ENCODE measurements at places on chromosomes 13 and 19.

DNA sequence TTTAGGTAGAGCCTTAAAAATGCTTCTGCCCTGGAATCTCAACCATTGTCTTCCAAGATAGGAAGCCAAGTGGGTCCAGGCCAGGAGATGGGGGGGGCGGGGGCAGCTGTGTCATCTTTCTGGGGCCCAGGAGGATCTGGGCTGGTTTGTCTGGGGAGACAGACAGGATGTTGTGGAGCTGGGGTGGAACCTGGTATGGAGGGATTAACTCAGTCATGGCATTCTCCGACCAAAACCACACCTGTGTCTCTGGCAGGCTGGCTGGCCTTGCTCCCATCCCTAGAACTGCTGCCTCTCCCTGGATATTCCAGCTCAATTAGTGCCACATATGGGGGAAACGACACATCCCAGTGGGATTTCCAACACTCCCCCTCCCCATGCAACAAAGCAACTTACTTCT lies 2.7 kb upstream of the MAP2K7 start:
- peaks cover 29% of the 10 kb centered on the region for H3K4me1 ChIP-seq
- H3K27ac ChIP-seq = no peak overlapping the region
- H3K27me3 ChIP-seq = peaks cover 5% of the 10 kb centered on the region
- H3K4me3 ChIP-seq = no peak overlapping the region
- H3K36me3 ChIP-seq = peaks cover 14% of the 10 kb centered on the region

GRCh38 chr13:21232196-21232595 lies 55.7 kb downstream of the MRPL57 start:
- H3K27me3 ChIP-seq = peaks cover 2% of the 10 kb centered on the region
- no peak overlapping the region for H3K27ac ChIP-seq
- no peaks in the 10 kb centered on the region for H3K4me1 ChIP-seq
- no peak overlapping the region for H3K4me3 ChIP-seq

DNA sequence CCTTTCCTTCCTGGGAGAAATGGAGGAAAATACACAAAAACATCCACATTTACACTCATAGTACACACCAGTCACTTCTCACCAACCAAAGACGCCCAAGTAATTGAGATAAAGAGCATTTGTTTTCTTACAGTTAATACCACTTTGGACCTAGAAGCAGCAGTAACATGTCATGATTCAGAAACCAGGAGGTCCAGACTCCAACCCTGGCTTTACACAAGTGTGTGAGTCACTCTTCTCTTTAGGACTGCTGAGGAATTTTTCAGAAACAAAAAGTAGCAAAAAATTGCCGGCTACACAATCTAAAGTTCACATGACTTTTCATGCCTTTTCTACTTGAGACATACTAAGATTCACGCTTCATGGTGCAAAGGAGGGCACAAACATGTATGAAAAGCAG lies 42.1 kb downstream of the TUBGCP3 start:
- H3K27ac ChIP-seq = no peak overlapping the region
- H3K27me3 ChIP-seq = no peaks in the 10 kb centered on the region
- peaks cover 53% of the 10 kb centered on the region for H3K36me3 ChIP-seq
- DNase-seq = no peak

- DNase-seq = no peak
- no peak overlapping the region for H3K4me3 ChIP-seq
- H3K27ac ChIP-seq = no peak overlapping the region
- no peaks in the 10 kb centered on the region for H3K4me1 ChIP-seq
Measured at GRCh38 chr19:4849019-4849418, 17.5 kb upstream of the TICAM1 start.

DNA sequence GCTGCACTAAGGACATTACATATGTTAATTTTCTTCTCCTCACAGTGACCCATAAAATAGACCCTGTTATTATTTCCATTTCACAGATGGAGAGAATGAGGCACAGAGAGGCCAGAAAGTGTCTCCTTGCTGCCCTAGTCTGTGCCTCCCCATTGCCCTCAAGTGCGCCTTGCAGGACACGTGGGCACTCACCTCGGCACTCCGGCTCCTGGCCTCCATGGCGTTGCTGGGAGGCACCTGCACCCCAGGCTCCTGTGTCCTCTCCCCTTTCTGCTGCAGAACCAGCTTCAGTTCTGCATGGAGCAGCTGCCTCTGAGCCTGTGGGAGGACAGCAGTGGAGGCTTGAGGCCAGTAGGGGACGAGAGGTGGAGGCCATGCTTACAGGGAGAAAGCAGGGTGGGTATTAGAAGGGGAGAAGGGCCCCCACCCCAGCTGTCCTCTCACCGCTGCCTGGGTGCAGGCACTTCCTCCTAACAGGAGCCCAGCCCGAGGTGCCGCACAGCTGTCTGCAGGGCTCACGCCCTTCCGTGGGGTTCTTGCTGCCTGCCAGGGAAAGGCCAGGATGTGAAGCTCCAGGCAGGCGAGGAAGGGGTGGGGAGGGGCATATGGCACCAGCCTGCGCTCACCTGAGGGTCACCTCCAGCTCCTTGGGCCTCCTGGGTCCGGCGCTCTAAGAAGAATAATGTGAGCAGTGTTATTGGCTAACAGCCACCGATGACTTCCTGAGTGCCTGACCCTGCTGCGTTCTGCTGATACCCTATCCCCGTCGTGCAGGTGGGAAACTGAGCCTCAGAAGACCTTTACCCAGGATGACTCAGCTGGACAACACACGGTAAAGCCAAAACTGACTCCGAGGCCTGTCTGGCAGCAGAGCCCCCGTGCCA lies 5.2 kb downstream of the PRX start:
- DNase-seq = no peak
- H3K4me3 ChIP-seq = no peak overlapping the region
- H3K27me3 ChIP-seq = no peaks in the 10 kb centered on the region
- H3K27ac ChIP-seq = no peak overlapping the region
- H3K36me3 ChIP-seq = no peaks in the 10 kb centered on the region

DNA sequence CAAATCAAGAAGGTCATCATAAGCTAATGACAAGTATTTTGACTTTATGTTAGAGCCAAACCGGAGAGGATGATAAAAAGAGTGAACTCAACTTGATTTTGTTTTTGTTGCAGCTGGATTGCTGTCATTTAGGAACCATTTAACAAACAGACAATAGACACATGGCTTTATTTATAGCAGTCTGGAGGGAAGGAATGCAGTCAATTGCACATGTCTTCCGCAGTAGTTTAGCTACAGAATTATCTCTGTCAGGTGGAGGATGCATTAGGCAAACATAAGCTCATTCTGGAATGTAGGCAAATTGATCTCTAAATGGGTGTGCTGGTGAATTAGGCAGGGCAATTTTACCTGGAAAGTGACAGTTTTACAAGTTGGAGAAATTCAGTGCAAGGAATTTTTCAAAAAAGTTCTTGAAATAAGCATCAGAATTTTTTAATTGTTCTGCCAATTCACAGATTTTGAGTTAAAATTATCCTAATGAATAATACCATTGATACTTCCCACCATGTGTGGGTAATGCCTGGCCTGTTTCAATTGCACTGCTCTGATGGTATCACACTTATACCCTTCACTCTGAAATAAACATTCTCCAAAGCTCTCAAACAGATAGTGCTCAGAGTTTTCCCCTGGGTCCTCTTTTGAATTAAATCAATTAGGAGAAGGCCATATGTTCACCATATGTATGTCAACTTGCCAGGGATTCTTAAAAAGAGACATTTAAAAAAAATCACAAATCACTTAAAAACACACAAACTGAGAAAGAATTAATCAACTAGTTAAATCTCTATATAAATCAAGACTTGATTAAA lies 318.3 kb downstream of the NDFIP2 start:
- H3K4me1 ChIP-seq = no peaks in the 10 kb centered on the region
- H3K4me3 ChIP-seq = no peak overlapping the region
- no peaks in the 10 kb centered on the region for H3K36me3 ChIP-seq
- H3K27ac ChIP-seq = no peak overlapping the region
- DNase-seq = no peak

DNA sequence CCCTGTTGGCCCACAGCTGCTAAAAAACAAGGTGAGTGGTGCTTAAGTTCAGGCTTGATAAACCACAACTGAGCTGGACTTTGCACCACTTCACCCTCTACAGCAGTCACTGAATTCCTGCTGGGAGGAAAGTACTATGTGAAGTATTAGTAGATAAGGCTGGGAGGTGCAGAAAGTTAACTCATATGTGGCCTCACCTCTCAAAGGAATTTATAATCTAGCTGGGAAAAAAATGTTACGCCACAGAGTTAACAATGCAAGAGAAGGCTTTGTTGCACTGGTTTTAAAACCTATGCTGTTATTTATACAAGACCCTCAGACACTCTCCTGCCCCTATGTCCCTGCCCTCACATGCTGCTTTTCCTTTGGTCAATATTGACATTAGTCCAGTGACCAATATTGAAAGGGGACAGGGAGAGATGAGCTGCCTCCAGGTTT lies 60.9 kb downstream of the LIG4 start:
- no peak overlapping the region for H3K27ac ChIP-seq
- H3K36me3 ChIP-seq = no peaks in the 10 kb centered on the region
- H3K27me3 ChIP-seq = peaks cover 2% of the 10 kb centered on the region
- no peak overlapping the region for H3K4me3 ChIP-seq
- DNase-seq = no peak

DNA sequence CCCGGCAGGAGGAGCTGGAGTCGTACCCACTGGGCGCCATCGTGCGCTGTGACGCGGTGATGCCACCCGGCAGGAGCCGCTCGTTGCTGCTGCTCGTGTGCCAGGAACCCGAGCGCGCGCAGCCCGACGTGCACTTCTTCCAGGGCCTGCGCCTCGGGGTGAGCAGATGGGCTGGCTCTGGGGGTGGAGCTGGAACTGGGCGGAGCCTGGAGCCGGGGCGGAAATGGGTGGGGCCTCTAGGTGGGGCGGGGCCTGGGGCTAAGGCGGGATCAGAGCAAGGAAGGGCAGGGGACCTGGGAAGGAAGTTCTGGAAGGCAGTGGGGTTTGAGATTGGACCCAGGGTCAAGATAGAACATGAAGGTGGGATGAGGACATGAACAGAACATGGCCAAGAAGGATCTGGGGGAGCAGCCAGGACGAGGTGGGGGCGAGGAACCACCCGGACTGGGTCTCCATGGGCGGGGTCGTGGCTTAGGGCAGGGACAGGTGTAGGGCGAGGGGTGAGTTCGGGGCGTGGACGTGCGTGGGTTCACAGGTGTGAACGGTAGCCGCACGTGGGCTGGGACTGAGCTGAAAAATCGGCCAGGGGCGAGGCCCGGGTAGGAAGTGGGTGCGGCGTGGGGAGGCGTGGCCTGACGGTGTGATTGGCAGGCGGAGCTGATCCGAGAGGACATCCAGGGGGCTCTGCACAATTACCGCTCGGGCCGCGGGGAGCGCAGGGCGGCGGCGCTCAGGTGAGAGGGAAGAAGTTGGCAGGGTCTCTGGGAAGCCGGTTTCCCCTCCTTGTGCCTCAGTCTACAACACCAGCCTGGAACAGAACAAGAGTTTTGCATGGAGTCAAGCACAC lies 4.7 kb downstream of the EPS8L1 start:
- peak; percentile 74 for DNase-seq
- H3K36me3 ChIP-seq = peaks cover 6% of the 10 kb centered on the region
- H3K27ac ChIP-seq = no peak overlapping the region

GRCh38 chr19:35270381-35270811 lies 1.6 kb downstream of the USF2 start:
- no peaks in the 10 kb centered on the region for H3K27me3 ChIP-seq
- H3K27ac ChIP-seq = no peak overlapping the region
- no peak for DNase-seq
- H3K4me1 ChIP-seq = peaks cover 32% of the 10 kb centered on the region
- H3K36me3 ChIP-seq = peaks cover 32% of the 10 kb centered on the region
- peak overlapping the region; percentile 32 for H3K4me3 ChIP-seq

DNA sequence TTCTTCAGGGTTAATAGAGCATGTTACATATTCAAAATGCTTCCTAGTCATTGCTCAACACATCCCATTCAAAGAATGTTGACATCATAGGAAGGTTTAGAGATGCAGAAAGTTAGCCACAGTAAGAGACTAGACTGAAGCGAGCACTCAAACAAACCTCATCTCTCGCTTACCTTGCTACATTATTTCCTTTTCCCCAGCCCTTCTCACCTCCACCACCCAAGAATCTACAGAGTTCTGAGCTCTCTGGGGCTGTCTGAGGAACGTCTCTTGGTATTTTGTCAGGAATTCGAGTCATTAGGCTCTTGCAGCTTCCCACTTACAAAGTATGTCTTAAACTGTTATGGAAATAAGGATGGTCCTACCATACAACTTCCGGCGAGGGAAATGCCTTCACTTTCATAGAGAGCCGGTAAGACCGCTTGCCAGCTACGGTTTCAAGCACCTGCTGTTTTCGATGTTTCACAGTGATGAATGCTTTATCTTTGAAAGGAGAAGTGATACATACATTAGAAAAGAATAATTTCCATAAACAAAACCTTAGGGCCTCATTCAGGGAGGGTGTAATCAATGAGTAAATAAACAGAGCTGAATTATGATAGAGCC lies 65.1 kb downstream of the FLT1 start:
- peak overlapping the region; percentile 66 for H3K27ac ChIP-seq
- H3K36me3 ChIP-seq = peaks cover 5% of the 10 kb centered on the region
- H3K4me3 ChIP-seq = peak overlapping the region; percentile 6
- H3K27me3 ChIP-seq = no peaks in the 10 kb centered on the region
- H3K4me1 ChIP-seq = no peaks in the 10 kb centered on the region

GRCh38 chr13:114099918-114100445 lies 32.4 kb downstream of the RASA3 start:
- no peak for DNase-seq
- no peaks in the 10 kb centered on the region for H3K27me3 ChIP-seq
- no peak overlapping the region for H3K4me3 ChIP-seq
- peaks cover 68% of the 10 kb centered on the region for H3K4me1 ChIP-seq
- H3K27ac ChIP-seq = peak overlapping the region; percentile 82

- peaks cover 31% of the 10 kb centered on the region for H3K27me3 ChIP-seq
- DNase-seq = peak; percentile 41
- peaks cover 20% of the 10 kb centered on the region for H3K4me1 ChIP-seq
- peaks cover 3% of the 10 kb centered on the region for H3K36me3 ChIP-seq
- H3K27ac ChIP-seq = no peak overlapping the region
- H3K4me3 ChIP-seq = peak overlapping the region; percentile 40
Measured at GRCh38 chr19:45153339-45154063, 7.3 kb downstream of the NKPD1 start.

- H3K4me3 ChIP-seq = no peak overlapping the region
- peaks cover 47% of the 10 kb centered on the region for H3K4me1 ChIP-seq
- DNase-seq = no peak
- peaks cover 2% of the 10 kb centered on the region for H3K36me3 ChIP-seq
- H3K27ac ChIP-seq = no peak overlapping the region
Measured at GRCh38 chr13:48500652-48501197, 32.2 kb downstream of the RCBTB2 start.

- DNase-seq = no peak
- H3K4me1 ChIP-seq = no peaks in the 10 kb centered on the region
- no peak overlapping the region for H3K4me3 ChIP-seq
- no peaks in the 10 kb centered on the region for H3K27me3 ChIP-seq
- H3K36me3 ChIP-seq = no peaks in the 10 kb centered on the region
Measured at GRCh38 chr13:69956839-69957238, 150.8 kb upstream of the ATXN8OS start.

- H3K27ac ChIP-seq = no peak overlapping the region
- no peak for DNase-seq
- H3K4me3 ChIP-seq = no peak overlapping the region
- no peaks in the 10 kb centered on the region for H3K4me1 ChIP-seq
- peaks cover 32% of the 10 kb centered on the region for H3K27me3 ChIP-seq
Measured at GRCh38 chr19:46202426-46202825, 27.1 kb upstream of the IGFL1 start.

DNA sequence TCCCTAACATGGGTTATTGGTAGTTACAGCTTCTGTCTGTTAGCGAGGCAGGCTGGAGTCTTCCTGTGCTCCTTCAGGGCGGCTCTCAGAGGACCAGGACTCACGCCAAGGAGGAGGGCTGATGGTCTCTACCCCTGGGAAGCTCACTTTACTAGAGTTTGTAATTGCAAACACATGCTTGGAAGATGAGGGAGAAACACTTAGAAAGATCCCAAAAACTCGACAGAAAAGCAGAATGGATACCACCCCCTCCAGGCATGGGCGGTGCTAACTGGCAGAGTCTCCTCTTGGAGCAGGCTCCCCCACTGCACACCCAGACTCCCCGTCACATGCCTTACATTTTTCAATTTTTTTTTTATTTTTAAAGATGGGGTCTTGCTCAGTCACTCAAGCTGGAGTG lies 62.0 kb downstream of the PARP4 start:
- H3K27me3 ChIP-seq = no peaks in the 10 kb centered on the region
- peaks cover 39% of the 10 kb centered on the region for H3K36me3 ChIP-seq
- no peak for DNase-seq
